ENCODE measurements at places on chromosomes 4 and X.

GRCh38 chr4:47639531-47639930, 154.5 kb downstream of the ATP10D start:
- no peak for DNase-seq

DNA sequence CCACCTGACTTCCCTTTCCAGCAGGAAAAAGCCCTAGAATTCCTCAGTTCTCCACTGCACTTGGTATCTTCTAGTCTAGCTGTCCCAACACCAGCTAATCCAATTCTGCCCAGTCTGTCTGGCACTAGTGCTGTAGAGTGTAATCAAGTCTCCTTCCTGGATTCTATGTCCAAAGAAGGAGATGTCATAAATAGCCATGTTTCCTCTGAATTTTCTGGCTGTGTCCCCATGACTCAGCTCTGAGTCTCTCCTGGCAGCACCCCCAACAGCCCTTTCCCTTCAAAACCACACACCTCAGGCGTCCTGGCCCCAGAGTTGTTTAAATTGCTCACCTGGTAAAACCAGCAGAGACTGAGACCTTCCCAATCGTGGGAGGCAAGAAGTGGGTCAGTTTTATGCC, 197.2 kb downstream of the GRXCR1 start:
- no peak for DNase-seq

DNA sequence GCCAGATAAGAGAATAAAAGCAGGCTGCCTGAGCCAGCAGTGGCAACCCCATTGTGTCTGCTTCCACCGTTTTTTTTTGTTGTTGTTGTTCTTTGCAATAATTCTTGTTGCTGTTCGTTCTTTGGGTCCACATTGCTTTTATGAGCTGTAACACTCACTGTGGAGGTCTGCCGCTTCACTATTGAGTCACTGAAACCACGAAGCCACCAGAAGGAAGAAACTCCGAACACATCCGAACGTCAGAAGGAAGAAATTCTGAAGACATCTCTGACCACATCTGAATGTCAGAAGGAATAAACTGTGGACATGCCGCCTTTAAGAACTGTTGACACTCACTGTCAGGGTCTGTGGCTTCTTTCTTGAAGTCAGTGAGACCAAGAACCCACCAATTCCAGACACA, 110.5 kb downstream of the PCDH18 start:
- no peak for DNase-seq

GRCh38 chr4:177555007-177555574, 112.9 kb upstream of the AGA start:
- no peak for DNase-seq

DNA sequence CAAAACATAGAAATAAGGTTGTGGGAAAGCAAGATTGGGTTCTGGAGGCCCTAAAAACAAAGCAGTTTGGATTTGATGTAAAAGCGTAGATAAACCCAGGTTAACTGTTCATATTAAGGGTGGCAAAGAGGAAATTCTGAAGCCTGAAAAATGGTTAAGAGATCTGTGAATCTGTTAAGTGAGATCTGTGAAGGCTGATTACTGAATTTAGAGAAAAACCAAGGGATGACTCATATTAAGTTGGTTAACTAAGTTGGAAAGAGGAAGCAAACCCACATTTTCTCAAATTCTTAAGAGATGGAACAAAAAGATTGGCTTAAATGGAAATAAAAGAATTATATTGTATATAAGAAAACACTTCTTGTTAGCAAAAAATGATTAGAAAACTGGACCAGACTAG, 22.8 kb downstream of the GPAT3 start:
- no peak for DNase-seq

DNA sequence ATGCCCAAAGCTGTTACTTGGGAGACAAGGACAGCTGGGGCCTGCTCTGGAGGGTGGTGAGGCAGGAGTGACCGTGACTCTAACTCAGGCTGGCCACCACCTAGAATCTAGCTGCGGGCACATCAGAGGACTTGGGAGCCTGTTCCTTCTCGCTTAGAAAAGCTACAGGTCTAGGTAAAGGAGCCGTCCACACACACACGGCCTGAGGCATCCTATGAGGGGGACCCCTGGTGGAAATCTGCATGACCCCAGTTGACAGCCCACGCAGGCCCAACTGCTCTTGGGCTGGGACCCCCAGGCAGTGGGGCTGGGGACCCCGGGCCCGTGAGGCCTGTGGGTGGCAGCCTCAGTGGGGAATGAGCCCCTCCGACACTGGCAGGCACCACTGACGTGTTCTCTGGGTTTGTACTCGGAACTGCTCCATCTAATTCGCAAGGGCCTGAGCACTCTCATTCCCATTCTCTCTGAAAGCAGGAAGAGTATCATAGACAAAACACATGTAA, 75.6 kb downstream of the ACOX3 start:
- DNase-seq: no peak

DNA sequence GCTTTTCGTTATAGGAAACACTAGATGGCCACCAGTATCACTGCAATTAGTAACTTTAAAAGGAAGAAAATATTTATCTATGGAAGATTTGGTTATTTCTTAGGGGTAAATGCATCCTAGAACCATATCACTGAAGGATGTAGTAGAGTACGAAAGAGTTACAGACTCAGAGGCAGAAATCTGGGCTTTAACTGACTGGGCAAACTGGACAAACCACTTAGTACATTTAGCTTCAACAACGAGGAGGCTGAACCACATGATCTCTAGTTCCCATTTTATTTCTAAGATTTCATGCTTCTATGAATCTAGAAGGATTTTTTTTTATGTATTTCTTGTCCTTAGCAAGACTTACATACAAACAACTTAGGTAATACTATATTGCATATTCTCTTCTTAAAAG, 93.0 kb downstream of the SMARCA5 start:
- no peak for DNase-seq

DNA sequence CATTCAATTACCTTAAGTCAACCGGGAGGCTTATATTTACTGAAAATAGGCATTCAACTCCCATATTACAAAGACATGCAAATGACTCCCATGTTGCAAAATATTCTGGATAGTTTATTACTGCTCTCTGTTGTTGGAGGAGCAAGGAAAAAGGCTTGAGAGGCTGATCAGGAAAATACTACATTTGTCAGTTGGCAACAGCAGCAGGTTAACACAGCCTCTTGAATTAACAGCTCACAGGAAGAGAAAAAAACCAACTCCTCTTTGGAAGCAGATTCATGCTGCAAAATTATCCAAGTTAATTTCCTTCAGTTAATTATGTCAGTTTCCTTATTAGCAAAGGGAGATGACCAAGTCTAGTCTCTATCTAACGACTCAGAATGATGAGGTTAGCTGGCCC, 238.9 kb downstream of the MAML3 start:
- DNase-seq: no peak
